ENCODE measurements at places on chromosomes 12 and 14.

- DNase-seq, result no peak
These were observed 120.9 kb upstream of the COCH start for GRCh38 chr14:30753452-30753851.

DNA sequence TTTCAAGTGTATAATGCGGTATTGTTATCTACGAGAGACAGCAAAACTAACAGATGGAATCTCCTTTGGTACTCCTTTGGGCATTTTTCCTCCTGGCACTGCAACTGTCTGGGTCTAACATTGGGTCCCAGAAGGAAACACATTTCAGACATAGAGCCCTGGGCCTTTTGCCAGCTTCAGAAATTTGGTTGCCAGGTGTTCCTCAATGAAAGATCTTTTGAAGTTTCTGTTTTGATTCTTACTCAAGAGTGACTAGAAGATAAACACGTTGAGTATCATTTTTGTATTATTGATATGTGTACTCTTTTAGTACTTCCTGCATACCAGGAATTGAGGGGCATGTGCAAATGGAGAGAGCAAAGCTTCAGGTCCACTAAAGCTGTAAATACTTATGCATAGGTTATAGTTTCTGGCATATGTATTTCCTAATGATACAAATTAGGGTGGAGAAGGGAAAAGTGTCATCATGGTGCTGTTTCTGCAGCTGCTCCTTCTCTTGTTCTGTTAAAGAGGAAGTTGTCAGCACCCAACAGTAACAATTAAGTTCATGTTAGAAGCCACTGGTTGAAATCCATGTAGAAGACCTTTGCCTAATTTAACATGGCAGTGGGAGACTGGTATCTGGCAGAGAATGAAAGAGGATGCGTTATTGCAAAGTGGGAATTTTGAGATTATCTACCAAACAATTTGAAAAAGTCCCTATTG, 53.5 kb downstream of the SLC38A6 start:
- no peak for DNase-seq

GRCh38 chr14:76827696-76828296, 1.6 kb downstream of the LRRC74A start:
- no peak for DNase-seq

GRCh38 chr12:79681008-79681590, 9.7 kb downstream of the PAWR start:
- DNase-seq, result no peak

- no peak for DNase-seq
These were observed 44.5 kb upstream of the ZDHHC17 start for GRCh38 chr12:76719171-76720041.

Measured in stimulated activated naive CD4-positive, alpha-beta T cell (primary cell).